ENCODE measurements at places on chromosomes 4 and X.

DNA sequence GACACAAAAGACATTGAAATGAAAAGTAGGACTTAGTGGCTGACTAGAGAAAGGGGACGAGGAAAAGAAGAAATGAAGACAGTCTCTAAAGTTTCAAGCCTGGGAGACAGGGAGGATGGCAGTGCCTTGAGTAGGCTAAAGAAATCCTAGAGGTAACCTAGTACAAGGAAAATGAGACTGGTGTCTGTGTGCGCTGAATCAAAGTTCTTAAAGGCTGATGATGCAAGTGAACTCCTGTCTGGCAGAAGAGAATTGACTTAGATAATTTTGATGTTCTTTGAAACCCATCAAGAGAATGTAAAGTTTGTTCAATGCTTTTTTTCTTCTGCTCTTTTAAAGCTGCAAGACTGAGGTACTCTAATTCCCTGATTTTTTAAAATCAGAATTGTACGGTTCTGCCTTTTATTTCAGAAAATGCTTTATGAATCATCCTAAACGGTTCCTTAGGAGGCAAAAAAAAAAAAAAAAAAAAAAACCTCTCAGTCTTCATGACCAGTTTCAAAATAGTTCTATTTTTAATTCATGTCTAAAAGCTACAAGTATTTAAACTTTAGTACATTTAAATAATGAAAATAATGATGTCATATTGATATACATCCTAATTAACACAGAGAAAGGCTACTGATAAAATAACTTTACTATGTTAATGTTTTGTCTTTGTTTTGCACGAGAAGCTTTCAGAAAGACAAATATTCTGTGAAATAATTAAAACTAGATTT is 189.8 kb downstream of the PPP3CA start:
- H3K4me3 ChIP-seq, result no peak overlapping the region
- no peaks in the 10 kb centered on the region for H3K36me3 ChIP-seq
- H3K27ac ChIP-seq, result no peak overlapping the region
- no peak for DNase-seq
- H3K4me1 ChIP-seq, result peaks cover 9% of the 10 kb centered on the region

DNA sequence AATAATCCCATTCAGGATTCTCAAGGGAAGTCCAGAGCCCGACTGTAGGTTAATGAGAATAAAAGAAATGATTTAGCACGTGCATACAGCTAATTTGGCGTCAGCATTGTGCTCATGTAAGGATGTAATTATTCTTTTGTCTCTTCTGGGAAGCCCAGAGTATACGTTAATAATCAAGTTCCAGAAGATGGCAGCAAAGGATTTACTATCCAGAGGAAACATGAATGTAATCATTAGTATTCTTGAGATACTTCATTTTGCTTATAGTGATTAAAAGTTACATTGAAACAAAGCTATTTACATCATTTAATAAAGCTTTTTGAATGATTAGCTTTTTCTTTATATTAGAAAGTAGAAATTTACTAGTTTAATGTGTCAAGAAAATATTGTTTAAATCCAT is 27.1 kb upstream of the MAP9 start:
- no peaks in the 10 kb centered on the region for H3K27me3 ChIP-seq
- no peak overlapping the region for H3K27ac ChIP-seq
- H3K4me3 ChIP-seq, result no peak overlapping the region
- no peak for DNase-seq
- no peaks in the 10 kb centered on the region for H3K4me1 ChIP-seq
- H3K36me3 ChIP-seq, result no peaks in the 10 kb centered on the region

DNA sequence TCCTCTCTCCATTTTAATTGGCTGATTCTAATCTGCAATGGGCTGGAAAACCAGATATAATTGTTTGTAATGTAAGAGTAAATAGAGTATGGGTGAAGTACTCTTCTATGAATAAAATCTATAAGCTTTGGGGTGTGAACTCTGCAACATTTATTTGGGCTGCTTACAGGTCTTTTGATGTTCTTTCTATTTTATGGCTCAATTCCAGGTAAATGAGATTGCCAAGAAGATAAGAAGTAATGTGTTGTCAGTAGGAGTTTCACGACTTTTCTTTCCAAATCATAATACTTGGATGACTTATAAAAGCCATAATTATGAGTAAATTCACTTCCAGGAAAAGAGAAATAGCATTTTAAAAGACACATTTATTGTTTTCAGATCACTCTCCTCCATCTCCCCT is 103.5 kb downstream of the FMR1NB start:
- no peaks in the 10 kb centered on the region for H3K4me1 ChIP-seq
- H3K36me3 ChIP-seq, result no peaks in the 10 kb centered on the region
- H3K4me3 ChIP-seq, result no peak overlapping the region
- H3K27me3 ChIP-seq, result no peaks in the 10 kb centered on the region

- H3K4me3 ChIP-seq, result peak overlapping the region; percentile 86
- no peaks in the 10 kb centered on the region for H3K27me3 ChIP-seq
- H3K4me1 ChIP-seq, result peaks cover 27% of the 10 kb centered on the region
- DNase-seq, result peak; percentile 19
These were observed 587 bp downstream of the CD99 start for GRCh38 chrX:2691543-2692220.

DNA sequence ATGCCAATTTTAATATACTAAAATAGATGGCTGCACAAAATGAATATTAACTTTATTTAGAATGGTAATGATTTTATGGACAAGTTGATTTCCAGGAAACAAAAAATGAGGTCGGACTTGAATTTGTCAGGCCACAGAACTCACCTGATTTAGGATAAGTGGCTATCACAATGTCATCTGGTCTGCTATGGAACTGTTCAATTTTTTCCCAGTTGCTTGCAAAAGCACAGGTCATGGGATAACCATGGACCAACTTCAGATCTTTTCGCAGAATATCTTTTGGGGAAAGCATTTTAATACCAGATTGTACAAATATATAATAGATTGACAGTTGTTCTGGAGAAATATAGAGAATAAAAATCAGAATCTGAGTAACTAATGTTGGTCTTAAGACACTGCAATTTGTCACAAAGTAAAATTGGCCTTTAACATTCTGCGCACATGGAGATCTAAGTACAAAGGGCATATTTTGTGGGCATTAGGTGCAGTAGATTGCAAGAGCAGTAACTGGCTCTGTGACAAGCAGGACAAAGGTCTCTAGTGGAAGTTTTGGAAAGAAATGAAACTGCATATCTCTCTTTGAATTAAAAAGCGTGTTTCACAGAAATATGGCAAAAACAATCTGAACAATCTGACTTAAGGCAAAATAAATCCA is 5.4 kb downstream of the SULT1B1 start:
- H3K4me3 ChIP-seq, result no peak overlapping the region
- no peaks in the 10 kb centered on the region for H3K27me3 ChIP-seq
- no peaks in the 10 kb centered on the region for H3K36me3 ChIP-seq

DNA sequence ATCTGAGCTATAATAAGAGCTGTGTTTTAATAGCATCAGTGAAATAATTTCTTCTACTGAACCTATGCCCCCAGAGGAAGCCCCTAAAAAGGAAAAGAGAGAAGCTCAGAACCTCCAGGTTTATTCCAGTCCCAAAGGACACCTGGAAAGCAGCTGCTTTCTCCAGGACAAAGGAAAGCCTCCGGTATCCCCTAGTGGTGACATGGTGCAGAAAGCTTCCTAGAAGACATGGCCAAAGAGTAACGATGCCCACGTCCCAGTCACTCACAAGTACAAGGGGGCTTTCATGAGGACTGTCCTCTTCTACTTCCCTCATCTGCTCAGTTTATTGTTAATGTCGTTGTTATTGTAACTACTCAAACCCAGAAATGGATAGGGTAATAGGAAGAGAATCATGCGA is 343.9 kb downstream of the UNC5C start:
- H3K27me3 ChIP-seq, result no peaks in the 10 kb centered on the region
- H3K36me3 ChIP-seq, result no peaks in the 10 kb centered on the region
- H3K4me1 ChIP-seq, result no peaks in the 10 kb centered on the region

- H3K4me1 ChIP-seq, result peaks cover 6% of the 10 kb centered on the region
- no peaks in the 10 kb centered on the region for H3K36me3 ChIP-seq
- H3K27me3 ChIP-seq, result peaks cover 37% of the 10 kb centered on the region
- H3K4me3 ChIP-seq, result no peak overlapping the region
- H3K27ac ChIP-seq, result no peak overlapping the region
These were observed 83.1 kb downstream of the FAM53A start for GRCh38 chr4:1600811-1601532.

DNA sequence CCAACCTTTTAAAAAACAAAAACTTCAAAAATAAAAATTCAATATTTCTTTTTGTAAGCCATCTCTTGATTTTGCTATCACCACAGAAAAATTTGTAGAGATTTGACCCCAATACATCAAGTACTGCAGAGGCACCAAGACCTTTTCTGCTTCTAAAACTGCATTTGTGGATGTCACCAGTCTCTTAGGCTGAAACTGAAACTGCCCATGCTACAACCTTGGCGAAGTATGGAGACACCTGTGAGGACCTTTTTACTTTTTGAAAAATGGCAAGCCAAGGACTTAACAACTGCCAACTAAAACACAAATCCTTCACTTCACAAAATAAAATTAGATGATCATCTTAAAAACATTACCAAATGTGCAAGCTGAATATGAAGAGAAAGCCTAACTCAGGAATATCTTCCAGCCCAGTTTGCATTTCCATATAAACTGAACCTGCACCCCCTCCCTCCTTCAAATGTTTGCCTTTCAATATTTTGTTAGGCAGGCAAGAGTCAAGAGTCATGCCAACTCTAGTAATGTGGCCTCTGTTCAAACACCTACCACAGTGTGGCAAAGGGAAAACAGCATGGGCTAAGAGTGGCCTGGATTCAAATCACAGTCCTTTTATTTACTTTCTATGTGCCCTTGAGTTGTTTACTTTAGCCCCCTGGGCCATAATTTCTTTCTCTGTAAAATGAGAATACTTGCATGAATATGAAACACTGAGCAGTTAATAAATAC is 389.4 kb downstream of the OPHN1 start:
- no peaks in the 10 kb centered on the region for H3K36me3 ChIP-seq
- no peaks in the 10 kb centered on the region for H3K4me1 ChIP-seq
- DNase-seq, result no peak

GRCh38 chr4:1329408-1330371 is 17.3 kb upstream of the UVSSA start:
- peaks cover 6% of the 10 kb centered on the region for H3K36me3 ChIP-seq
- H3K4me3 ChIP-seq, result no peak overlapping the region
- peak overlapping the region; percentile 85 for H3K27ac ChIP-seq
- no peaks in the 10 kb centered on the region for H3K27me3 ChIP-seq
- peaks cover 32% of the 10 kb centered on the region for H3K4me1 ChIP-seq

- H3K27ac ChIP-seq, result no peak overlapping the region
- H3K36me3 ChIP-seq, result no peaks in the 10 kb centered on the region
- H3K4me1 ChIP-seq, result peaks cover 26% of the 10 kb centered on the region
- no peak for DNase-seq
- H3K4me3 ChIP-seq, result no peak overlapping the region
- no peaks in the 10 kb centered on the region for H3K27me3 ChIP-seq
These were observed 3.8 kb downstream of the TCEAL9 start for GRCh38 chrX:103360092-103360491.

DNA sequence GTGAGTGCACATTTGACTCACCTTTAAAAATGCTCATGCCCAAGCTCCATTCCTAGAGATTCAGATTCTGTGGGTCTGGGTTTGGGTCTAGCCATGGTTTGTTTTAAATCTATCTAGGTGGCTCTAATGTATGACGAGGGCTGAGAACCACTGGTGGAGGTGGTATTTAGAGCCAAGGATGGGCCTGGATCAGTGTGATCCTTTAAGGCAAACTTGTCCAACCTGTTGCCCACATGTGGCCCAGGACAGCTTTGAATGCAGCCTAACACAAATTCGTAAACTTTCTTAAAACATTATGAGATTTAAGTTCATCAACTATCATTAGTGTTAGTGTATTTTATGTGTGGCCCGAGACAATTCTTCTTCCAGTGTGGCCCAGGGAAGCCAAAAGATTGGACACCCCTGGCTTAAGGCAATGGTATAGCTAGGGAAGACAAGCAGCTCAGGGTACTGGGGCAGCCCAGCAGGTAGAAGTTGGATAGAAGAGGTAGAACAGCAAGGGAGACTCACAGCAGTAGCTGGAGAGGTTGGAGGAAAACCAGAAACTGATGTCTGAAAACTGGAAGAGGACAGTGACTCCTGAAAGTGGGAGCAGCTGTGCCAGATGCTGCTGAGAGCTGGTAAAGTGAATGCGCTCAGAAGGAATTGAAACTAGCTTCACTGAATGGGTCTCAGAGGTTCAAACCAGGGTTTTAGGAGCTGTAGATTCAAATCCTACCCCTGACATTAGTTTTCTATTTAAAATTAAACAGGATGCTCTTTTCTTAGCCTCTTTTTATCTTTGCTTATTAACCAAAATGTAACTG is 18.2 kb downstream of the ADD1 start:
- no peaks in the 10 kb centered on the region for H3K36me3 ChIP-seq
- no peaks in the 10 kb centered on the region for H3K27me3 ChIP-seq
- DNase-seq, result no peak

GRCh38 chr4:16226816-16227461 is 668 bp upstream of the TAPT1 start:
- peak overlapping the region; percentile 73 for H3K4me3 ChIP-seq
- no peaks in the 10 kb centered on the region for H3K27me3 ChIP-seq
- no peak for DNase-seq
- no peaks in the 10 kb centered on the region for H3K36me3 ChIP-seq
- H3K27ac ChIP-seq, result peak overlapping the region; percentile 54

- H3K27me3 ChIP-seq, result no peaks in the 10 kb centered on the region
- no peak overlapping the region for H3K27ac ChIP-seq
- H3K36me3 ChIP-seq, result no peaks in the 10 kb centered on the region
- no peaks in the 10 kb centered on the region for H3K4me1 ChIP-seq
These were observed 371.4 kb upstream of the FAM241A start for GRCh38 chr4:111773858-111774257.

- no peaks in the 10 kb centered on the region for H3K36me3 ChIP-seq
- H3K27me3 ChIP-seq, result no peaks in the 10 kb centered on the region
- no peaks in the 10 kb centered on the region for H3K4me1 ChIP-seq
These were observed 60.7 kb downstream of the CASK start for GRCh38 chrX:41862562-41863184.
